ENCODE measurements at places on chromosomes 2 and 18. TPM values are rescaled to one million over a fixed set of nuclear protein-coding genes. Genes with fewer than 3 reads are reported as not detected.

The POMC gene
- 18.1 TPM for total RNA-seq

The PSMA8 gene
- not detected for total RNA-seq

The FOSL2 gene
- 208 TPM for total RNA-seq

The ABI2 gene
- 61.9 TPM for total RNA-seq

DNA sequence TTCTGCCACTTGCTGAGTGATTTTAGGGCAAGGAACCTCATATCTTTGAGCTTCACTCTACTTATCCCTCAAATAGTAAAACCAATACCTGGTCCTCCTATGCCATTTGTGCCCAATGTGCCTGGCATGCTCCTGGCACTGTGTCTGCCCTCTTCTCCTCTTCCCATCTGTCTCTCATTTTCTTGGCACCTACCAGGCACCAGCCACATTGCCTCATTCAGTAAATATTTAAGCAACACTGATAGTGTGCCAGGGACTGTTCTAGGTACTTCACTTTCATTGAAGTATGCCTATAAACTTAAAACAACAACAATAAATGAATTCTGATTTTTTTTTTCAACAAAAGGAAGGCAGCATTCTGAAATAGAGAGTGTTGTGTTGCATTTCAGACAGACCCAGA is 15.1 kb upstream of the BOD1L2 start:
- peaks cover 12% of the 10 kb centered on the region for H3K27me3 ChIP-seq
- no peak overlapping the region for H3K4me3 ChIP-seq
- DNase-seq, result no peak
- H3K36me3 ChIP-seq, result no peaks in the 10 kb centered on the region

DNA sequence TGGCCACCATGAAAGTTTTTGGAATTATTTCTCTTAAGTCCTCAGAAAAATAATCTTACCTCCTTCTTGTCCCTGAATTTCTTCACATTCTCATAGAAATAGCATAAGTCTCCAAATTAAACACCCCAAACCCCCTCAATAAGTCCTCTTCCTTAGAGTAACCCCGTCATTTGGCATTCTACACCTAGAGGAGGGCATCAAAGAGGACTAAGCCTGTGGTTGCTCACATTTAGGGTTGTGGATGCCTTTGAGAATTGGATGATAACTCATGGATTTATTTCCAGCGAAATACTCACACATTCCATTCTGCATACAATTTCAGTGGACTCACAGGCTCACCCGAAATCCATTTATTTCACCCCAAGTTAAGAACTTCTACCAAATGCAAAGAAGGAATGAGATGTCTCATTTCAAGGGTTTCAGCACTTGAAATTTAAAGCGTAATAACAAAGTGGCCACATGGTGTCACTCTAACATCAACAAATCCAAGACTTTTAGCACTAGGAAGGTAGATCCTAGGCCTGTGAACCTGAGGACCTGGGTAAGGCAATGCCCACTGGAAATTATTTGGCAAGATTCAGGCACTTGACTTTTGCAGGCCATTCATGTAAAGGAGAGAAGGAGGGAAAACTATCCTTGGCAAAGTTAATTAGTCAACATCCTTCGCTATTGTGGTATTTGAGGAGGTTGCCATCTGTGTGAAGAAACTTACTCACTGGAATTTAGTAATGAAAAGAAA is 24.6 kb downstream of the DYTN start:
- H3K4me3 ChIP-seq, result no peak overlapping the region
- H3K27ac ChIP-seq, result no peak overlapping the region
- no peaks in the 10 kb centered on the region for H3K36me3 ChIP-seq

DNA sequence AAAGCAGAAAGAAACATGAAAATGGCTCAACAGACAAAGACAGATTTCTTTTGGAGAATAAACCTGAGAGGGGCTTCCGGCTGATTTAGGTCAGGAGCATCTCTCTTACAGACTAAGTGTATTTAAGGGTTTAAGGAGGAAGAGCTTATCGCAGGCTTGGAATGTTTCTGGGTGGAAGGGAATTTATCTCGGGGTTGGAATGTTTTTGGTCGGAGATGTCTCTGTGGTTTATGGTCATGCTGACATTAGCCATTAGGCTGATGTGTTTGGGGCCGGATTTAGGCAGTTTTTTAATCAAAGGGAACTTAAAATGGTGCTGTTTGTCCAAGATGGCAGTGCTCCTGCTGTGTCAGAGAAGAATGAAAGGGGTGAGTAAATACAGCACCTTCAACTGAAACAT is 14.4 kb upstream of the PSMA8 start:
- H3K36me3 ChIP-seq, result no peaks in the 10 kb centered on the region
- DNase-seq, result no peak
- H3K27me3 ChIP-seq, result no peaks in the 10 kb centered on the region
- H3K4me3 ChIP-seq, result no peak overlapping the region
- no peak overlapping the region for H3K27ac ChIP-seq

GRCh38 chr2:150208689-150209088 is 278.8 kb downstream of the RND3 start:
- no peak for DNase-seq
- H3K4me3 ChIP-seq, result no peak overlapping the region
- H3K27ac ChIP-seq, result no peak overlapping the region
- no peaks in the 10 kb centered on the region for H3K36me3 ChIP-seq
- H3K4me1 ChIP-seq, result peaks cover 33% of the 10 kb centered on the region

DNA sequence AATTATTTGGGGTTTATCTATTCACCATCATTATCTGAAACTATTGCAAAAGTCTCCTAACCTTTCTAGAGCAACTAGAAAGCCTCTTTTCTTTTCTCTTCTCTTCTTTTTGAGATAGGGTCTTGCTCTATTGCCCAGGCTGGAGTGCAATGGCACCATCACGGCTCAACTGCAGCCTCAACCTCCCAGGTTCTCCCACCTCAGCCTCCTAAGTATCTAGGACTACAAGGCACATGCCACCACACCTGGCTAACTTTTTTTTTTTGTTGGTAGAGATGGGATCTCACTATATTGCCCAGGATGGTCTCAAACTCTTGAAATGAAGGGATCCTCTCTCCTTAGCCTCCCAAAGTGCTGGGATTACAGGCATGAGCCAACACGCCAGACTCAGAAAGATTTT is 24.5 kb upstream of the XPO1 start:
- DNase-seq, result no peak
- H3K27me3 ChIP-seq, result no peaks in the 10 kb centered on the region
- no peak overlapping the region for H3K27ac ChIP-seq
- no peaks in the 10 kb centered on the region for H3K4me1 ChIP-seq
- H3K4me3 ChIP-seq, result no peak overlapping the region

All from sigmoid colon (tissue), 7 donors.